Renal pelvis (tissue), 12 donors: ENCODE measurements at places on chromosomes 6 and 20. TPM values are rescaled to one million over a fixed set of nuclear protein-coding genes. Genes with fewer than 3 reads are reported as not detected.

- DNase-seq, result no peak
These were observed 24.3 kb downstream of the PCNA start for GRCh38 chr20:5095454-5095853.

GRCh38 chr6:143561105-143561704 lies 49.7 kb upstream of the FUCA2 start:
- no peak for DNase-seq

Gene TMEM63B
- 38.3 TPM for polyA plus RNA-seq

DNA sequence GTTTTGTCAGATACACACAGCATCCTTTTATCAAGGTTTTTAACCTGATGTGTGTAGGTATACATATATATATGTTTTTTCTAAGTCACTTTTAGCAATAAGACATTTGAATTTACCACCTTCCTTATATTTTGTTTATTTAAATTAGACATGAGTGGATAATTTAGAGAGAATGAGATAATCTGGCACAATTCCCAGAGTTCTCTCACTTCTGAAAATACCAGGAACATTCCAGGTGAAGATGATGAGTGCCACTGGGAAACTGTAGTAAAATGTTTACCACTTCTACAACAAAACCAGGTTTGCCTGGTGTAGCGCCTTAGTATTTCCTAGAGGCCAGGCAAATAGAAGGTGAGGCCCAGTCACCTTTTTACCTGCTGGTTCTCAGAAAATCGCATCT lies 189.5 kb downstream of the TMEM242 start:
- DNase-seq, result no peak

- no peak for DNase-seq
These were observed 144.2 kb upstream of the TNFAIP3 start for GRCh38 chr6:137722749-137723272.

Gene SGK2
- polyA plus RNA-seq, result 66.7 TPM

DNA sequence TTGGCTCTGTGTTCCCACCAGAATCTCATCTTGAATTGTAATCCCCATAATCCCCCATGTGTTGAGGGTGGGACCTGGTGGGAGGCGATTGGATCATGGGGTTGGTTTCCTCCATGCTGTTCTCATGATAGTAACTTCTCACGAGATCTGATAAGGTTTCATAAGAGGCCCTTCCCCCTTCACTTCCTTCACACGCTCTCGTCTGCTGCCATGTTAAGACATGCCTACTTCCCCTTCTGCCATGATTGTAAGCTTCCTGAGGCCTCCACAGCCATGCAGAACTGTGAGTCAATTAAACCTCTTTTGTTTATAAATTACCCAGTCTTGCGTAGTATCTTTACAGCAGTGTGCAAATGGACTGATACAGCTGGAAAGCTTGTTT lies 90.0 kb downstream of the ELOVL5 start:
- DNase-seq, result no peak

DNA sequence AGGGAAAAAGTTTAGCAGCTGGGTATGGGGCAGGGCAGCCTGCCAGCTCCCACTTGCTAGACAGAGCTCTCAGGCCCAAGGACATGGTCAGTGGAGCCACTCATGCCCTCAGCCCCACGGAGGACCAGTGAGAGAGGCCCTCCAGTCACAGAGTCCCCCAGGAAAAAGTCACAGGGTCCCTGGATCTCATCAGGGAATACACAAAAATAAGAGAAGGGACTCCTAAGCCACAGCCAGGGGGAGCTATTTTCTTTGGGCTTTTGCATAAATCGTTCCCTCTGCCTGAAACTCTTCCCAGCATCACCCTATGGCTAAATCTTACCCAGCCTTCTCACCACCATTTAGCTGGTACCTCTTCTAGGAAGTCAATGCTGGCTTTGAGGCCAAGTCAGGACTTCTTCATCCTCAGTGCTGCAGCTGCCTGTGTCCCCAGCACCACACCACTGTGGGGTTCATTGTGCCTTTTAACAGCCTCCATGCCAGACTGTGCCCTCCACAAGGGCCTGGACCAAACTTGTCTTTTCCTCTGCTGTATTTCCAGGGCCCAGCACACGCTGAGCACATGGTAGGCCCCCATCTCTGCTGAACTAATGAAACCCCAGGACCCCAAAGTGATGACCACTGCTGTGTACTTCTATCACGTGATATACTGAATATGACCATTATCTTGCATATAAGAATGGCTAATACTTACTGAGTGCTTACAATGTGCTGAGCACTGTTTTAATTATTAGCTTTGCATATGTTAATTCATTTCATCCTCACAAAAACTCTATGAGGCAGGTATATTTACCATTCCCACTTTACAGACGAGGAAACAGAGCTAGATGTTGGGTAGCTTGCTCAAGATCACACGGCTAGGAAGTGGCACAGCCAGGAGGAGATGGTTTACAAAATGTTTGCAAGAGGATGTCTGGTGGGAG lies 2.0 kb downstream of the ZNF335 start:
- no peak for DNase-seq

Gene SLC17A2
- polyA plus RNA-seq, result 0.74 TPM
